ENCODE measurements at places on chromosomes 7 and 10. TPM values are rescaled to one million over a fixed set of nuclear protein-coding genes. Genes with fewer than 3 reads are reported as not detected.

ENO4 gene
- polyA plus RNA-seq, result 0.76 TPM

GPR85 gene
- polyA plus RNA-seq, result 30.1 TPM

FAM237B gene
- not detected for polyA plus RNA-seq

CCDC172 gene
- not detected for polyA plus RNA-seq

NUTM2E gene
- not detected for polyA plus RNA-seq

INA gene
- polyA plus RNA-seq, result 395 TPM

GRID2IP gene
- polyA plus RNA-seq, result 1.2 TPM

SLC18A3 gene
- not detected for polyA plus RNA-seq

DPP6 gene
- polyA plus RNA-seq, result 60.8 TPM

FOXK1 gene
- polyA plus RNA-seq, result 0.84 TPM

KNDC1 gene
- polyA plus RNA-seq, result 0.19 TPM

AKR1B15 gene
- not detected for polyA plus RNA-seq

BUD23 gene
- polyA plus RNA-seq, result 60.8 TPM

Data from Purkinje cell (primary cell).